ENCODE measurements at places on chromosomes 12 and 14. TPM values are rescaled to one million over a fixed set of nuclear protein-coding genes. Genes with fewer than 3 reads are reported as not detected.

DNA sequence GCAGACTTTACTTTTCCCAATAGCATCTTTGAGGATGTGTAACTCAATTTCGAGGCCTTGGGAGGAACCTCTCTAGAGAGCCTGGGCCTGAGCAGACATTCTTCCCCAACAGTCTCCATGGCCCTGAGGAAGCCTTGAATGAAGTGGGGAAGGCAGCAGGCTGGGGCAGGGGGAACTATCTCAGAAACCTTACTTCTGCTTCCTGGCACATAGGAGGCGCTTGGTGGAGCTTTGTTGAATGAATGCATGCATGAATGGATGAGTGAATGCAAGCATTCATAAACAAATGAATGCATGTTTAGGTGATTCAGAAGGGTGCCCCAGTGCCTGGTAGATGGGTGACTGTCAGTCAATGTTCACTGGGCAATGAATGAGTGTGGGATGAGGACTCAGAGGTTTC is 58.3 kb downstream of the GALNT16 start:
- no peak for DNase-seq

- DNase-seq, result no peak
Observed at GRCh38 chr12:131457028-131457310, 253.9 kb upstream of the SFSWAP start.

Gene GLT1D1
- total RNA-seq, result 4.9 TPM

Gene STYK1
- not detected for total RNA-seq

Gene C1QL4
- not detected for total RNA-seq

Gene BDKRB2
- total RNA-seq, result 0.10 TPM
